ENCODE measurements at places on chromosomes 4 and X.

DNA sequence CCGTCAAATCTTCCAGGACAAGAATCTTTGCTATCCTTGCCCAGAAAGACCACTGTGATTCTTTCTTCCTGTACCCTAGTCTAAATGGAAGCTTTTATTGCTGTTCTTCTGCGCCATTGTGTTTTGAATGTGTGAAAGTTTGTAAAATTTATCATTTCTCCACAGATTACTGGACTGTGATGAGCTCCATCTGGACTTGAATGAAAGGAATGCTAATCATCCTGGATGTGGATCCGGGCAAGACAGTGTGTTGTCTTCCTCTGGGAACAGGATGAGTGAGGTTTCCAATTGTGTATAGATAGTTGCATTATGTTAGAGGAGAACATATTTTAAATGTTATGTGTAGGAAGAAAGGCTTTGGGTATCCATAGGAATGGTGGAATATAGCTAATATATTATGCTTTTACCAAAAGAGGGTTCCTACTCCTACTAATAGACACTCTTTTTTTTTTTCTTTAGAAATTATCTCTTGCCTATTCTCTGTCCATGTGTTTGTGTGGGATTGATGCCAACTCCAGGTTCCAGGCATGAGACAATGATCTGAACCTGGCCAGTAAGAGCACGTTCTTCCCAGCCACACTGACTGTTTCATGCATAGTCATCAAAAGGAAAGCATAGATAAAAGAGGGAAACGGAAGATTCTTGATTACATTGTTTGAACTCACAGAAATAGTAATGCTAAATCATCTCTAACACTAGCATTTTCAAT lies 803.6 kb upstream of the ADGRL3 start:
- no peak for DNase-seq

GRCh38 chr4:140937866-140938265 lies 181.7 kb upstream of the TBC1D9 start:
- DNase-seq, result no peak

DNA sequence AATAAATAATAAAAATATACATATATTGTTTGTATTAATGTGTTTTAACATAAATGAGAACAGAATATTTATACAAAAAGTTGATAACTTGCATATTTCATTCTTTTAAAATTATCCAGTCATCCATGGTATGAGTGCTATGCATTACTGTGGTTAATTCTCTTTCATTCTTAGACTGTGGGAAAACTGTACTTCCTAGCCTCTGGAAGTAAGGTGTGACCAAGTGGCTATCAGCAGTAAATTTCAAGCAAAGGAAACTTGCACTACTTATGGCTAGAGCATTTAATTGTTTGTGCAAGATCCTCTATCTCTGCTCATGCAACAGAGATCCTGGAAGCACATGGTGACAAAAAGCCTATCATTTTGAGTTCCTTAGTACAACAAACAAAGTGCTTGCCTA lies 1054.5 kb upstream of the PABPC4L start:
- DNase-seq, result no peak

- DNase-seq, result no peak
Measured at GRCh38 chr4:10673817-10674369, 10.7 kb downstream of the CLNK start.

DNA sequence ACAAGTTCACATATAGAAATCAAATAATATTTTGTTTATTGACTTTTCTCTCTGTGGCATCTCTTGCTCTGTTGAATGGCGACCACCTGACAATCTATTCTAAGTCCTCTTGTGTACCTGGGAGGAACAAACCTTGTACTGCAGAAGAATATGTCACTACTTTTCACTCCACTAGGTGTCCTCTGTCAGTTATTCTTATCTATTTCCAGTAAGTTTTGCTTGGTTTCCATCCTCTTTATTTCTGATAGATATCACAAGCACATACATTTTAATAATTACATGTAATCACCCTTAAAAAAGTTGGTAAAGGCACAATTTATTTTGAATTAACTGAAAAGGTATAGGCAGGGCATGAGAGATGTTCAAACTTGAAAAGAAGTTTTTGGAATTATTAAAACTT lies 238.4 kb downstream of the SNCA start:
- DNase-seq, result no peak

- no peak for DNase-seq
Measured at GRCh38 chrX:134661295-134661694, 3.0 kb upstream of the PLAC1 start.

DNA sequence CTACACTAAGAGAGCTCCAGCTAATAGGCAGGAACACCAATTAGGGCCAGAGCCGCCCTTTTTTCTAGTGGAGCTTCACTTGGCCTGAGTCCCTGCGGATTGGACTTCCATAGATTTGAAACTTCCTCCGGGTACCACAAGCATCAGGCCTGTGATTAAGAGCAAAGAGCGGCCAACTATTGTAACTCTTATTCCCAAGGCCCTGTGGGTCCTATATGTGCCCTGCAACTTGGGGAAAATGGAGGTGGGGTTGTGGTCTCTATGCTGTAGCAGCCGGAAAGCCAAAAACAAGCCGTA lies at the start of gene NCBP2L:
NCBP2L (plus strand) TSS at position 198 of the 297 bp plus-strand sequence. CDS start 16,488 bp downstream, outside the sequence.
- DNase-seq, result no peak
